NCI-H1105 (cell line): ENCODE measurements at places on chromosomes 13 and 19.

DNA sequence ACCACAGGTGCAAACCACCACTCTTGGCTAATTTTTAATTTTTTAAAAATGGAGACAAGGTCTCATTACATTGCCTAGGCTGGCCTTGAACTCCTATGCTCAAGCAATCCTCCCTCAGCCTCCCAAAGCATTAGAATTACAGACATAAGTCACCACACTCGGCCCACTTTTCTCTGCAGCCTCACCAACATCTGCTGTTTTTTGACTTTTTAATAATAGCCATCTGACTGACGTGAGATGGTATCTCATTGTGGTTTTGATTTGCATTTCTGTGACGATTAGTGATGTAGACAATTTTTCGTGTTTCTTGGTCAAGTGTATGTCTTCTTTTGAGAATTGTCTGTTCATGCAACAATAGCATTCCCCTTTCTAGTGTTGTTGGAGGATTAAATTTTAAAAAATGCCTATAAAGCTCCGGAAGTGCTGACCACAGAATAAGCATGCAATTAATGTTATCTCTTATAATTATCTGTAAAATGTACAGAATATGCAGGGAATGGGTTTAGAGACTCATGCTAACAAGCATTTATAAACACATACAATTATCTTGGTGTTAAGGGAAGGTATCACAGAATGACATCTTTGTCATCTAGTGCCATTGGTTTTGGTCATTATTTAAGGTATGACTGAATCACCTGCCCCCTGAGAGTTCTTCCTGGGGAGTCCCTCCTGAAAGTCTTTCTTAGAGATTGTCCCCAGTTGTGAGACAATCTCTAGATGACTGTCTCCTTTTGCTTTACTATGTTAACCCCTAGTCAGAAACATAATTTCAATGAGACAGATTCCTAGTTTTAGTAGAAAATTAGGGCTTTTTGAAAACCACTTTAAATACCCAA, 118.5 kb upstream of the SERTM1 start:
- DNase-seq, result no peak

DNA sequence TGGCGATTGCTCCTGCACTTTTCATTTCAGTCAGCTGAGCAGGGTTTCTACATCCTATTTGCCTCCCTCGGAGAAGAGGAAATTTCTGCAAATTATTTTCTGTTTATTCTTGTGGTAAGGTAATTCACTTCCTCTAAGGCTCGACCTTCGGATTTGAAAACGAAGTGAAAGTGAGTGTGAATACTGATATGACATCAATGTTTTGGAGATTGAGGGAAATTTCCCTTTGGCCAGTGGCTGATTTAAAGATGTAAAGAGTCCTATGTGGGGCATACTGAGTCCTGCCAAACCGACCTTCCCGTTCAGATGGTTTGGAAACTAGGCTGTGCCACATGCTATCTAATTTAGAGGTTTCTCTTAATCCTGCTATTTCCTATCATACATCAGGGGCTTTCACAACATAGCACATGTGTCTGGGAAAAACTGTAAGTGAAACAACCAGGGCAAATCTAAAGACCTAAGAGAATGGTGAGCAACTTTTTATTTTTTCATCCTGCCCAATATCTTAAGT, 112.3 kb downstream of the POSTN start:
- DNase-seq, result no peak

- DNase-seq, result no peak
Measured at GRCh38 chr13:27933118-27933517, 13.3 kb downstream of the PDX1 start.

DNA sequence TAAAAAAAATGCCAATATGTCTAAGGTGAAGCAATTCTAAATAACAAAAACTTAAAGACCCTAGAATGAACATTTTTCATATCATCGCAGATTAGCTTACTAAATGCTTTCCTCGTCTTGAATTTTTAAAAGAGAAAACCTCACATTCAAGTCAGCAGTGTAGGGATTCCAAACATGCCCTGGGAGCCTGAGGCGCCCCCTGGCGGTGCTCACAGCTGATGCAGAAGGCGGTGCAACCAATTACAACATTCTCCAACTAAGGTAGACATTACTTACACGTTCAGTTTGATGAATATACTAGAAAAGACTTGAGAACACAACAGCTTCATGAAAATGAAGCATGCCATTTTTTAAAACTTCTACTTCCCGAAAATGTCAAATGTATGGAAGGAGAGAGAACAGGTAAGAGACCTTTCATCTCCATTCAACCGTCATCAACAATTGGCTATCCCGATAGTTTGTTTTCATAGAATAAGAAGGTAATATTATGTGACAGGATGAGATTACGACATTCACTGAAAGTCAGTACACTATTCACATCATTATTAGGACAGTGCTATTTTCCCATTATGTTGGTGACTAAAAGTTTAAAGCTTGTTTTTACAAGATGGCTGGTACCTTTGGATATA, 304.4 kb downstream of the DCLK1 start:
- DNase-seq, result no peak

- no peak for DNase-seq
Measured at GRCh38 chr19:34494601-34495000, 13.0 kb downstream of the WTIP start.

DNA sequence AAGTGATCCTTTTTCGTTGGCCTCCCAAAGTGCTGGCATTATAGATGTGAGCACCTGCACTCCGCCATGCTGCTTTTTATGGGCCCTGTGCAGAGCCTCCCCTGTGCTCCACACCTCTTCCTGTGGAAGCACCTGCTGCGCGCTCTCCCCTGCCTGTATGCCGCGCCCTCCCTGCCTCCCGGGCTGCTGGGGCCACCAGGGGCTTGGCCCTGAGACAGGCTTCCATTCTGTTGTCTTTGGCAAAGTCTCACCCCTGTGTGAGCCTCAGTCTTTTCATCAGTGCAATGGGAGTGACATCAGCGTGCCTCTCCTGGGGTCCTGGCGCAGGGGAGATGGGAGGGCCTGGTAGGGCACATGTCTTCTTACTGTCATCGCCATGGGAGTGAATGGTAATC, 1.3 kb downstream of the FAM174C start:
- no peak for DNase-seq

DNA sequence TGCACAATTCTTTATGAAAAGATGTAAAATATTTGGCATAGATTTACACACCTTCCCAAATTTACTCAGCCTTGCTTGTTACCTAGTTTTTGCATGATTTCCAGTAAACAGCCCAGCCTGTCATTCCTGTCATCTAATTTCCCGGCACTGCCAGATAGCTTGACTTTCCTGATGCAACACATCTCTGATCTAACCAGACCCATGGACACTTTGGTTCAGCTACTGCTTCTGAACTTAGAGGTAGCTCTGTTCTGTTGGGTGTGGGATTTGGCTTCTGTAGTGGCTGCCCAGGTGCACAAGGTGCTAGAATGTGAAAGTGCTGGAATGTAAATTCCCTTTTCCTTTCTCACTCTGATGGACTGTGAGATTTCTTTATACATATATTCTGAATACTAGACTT, 1033.5 kb downstream of the SLITRK1 start:
- no peak for DNase-seq

GRCh38 chr13:51682686-51683085, 98.4 kb downstream of the WDFY2 start:
- no peak for DNase-seq

DNA sequence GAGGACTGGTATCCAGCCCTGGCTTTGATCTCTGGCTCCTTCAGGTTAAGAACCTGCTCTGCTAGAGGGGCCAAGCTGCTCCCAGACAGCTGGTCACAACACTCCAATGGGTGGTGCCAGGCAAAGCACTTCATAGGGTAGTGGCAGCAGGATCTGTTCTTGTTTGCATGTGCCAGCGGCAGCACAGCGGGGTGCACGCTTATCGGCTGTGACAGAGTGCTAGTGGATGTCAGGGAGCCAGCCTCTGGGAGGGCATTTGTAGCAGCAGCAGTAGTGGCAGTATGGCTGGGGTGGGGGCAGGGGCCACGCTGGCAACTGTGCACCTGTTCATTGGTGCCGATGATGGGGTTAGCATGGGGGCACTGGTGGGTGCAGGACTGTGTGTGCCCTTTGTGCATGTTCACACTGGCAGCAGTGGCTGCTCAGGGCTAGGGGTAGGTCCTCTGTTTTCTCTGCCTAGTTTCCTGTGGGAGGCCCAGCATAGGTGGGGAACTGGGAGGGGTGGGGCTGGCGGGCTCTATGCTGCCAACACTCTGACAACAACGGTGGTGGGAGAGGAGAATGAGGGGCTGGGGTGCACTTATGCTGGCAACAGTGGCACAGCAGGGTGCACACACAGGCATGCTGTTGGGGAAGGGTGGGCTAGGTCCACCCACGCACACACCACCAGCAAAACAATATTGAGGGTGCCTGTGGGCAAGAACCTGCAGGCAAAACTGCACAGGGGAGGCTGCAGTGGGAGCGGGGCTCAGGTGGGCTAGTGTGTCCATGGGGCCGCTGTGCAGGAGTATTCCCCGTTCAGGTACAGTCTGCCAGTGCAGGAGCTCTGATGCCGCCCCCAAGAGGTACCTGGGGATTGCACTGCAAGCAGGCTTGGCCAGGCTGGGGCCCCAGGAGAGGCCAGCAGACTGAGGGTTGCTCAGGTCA, 19.3 kb downstream of the AP1M1 start:
- DNase-seq, result no peak

- no peak for DNase-seq
Measured at GRCh38 chr13:40515702-40516101, 150.7 kb downstream of the FOXO1 start.

GRCh38 chr19:56538761-56539263, at the start of gene ZFP28:
Gene ZFP28, plus strand, starts transcription at chr19:56538948. Its CDS starts 71 bp downstream, at chr19:56539019.
- no peak for DNase-seq

- peak; percentile 81 for DNase-seq
Measured at GRCh38 chr19:55156202-55157063, 1.1 kb downstream of the TNNI3 start.

DNA sequence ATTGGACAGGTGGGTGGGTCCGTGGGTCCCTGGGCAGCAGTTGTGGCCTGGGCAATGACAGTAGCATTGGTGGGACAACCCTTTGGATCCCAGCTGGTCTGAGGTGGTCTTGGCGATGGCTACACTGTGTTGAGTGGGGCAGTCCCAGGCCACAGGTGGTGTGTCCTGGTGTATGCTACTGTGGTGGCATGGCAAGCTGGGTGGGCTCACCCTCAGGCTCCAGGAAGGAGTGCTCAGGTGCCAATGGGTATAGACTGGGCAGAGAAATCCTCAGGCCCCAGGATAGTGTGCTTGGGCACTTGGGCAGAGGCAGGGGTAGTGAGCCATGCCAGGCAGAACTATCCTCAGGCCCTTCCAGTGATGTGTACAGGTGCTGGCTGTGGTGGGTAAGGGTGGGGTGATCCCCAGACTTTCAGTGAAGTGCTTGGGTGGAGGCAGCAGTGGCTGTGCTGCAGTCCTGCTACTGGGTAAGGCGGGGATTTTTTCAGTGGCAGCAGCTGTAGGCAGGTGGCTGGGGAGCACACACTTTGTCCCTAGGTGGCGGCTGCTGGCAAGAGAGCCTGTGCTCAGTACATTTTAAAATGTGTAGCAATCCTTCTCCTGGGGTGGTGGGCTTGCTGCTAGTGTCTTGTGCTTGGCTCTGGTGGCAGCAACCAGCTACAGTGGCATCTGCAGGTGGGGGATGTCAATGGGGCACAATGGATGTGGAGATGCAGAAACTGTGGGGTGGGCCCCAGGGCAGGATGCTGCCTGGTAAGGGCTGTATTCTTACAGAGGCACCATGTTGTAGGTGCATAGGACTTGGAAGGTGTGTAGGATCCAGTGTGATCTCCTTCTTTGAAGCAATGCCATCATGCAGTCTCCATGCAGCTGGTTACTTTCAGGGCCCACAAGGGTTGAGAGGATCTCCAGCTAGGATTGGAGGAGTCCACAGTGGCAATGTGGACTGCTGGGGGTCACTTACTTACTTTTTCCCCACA, 64.9 kb downstream of the DNAJC3 start:
- DNase-seq, result no peak

DNA sequence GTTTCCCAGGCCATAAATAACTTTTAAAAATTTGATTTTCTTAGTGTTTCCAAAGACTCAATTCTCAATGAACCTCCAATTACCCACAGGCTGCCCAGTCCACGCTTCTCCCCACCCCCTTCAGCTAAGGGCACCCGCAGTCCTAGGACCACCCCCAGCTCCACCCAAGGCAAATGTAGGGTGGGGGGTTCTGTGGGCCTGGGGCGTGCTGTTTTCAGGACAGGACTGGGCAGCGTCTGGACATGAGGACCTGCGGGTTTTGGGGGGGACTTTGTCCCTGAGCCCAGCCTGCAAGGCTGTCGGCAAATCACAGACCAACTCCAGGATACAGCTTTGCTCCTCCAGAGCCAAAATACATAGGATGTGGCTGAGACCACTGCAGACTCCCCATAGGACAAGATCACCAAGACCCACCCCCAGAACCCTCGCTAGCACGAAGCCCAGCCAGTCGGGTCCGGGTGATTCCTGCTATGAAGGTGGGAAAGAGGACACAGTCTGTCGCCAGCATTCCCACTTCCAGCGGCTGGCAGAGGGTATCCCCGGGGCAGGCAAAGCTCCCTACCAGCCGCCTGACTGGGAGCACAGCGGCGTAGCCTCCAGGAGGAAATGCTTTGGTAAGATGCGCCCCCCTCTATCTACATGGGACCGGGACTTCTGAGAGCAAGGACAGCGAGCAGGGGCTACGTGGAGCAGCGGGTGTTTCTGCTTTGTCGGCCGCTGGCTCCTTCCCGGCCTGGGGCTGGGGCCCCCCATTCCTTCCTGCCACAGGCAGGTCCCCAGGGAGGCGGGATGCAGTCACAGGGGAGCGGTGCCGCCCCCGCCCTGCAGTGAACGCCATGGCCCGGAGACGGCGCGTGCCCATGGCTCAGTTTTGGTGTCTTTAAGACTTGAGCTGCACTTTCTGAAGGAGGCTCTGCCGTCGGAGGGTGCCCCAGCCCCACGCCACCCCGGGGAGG, 1.6 kb upstream of the TIMM13 start:
- DNase-seq, result peak; percentile 53

- peak; percentile 97 for DNase-seq
Measured at GRCh38 chr19:6373096-6373812, 660 bp downstream of the ALKBH7 start.

DNA sequence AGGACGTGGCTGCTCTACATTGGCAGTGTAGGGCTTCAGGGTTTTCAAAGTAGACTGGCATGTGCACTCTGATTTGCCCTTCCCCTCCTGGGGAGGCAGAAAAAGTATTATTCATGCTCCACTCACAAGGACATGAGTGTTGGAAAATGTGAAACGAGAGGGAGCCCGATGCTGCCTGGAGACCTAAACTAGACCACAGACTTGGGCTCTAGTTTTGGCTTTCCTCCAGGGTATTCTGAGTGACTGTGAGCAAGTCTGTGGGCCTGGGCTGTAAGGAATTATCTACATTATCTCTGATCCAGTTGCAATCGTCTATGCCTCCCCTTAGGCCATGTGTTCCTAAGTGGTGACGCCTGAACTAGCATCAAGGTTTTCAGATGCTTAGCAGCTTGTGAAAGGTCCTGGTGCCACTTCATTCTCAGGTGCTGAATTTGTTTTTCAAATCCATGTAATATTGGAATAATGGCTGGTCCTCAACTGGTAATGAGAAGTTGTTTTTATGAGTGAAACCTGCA, 55.0 kb downstream of the MRPL57 start:
- no peak for DNase-seq

DNA sequence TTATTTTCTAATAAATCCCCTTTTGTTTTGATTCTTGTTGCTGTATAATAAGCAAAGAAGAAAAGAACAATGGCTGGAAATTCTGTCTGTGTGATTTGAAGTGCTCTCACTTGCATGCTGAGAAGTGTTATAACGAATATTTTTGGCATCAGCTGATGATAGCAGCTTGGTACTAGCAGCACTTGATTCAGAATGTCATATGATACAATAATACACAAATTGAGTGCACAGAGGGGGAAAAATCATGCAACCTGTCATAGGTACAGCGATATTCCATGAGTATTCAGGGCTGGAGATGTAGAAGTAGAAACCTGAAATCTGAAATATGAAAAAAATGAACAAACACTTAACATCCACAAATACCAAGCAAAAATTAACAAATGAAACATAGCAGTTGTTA, 108.1 kb downstream of the FGF14 start:
- DNase-seq, result peak; percentile 6
